ENCODE measurements at places on chromosomes 4 and X.

GRCh38 chrX:12711435-12712040 lies 79.7 kb upstream of the PRPS2 start:
- H3K27me3 ChIP-seq: no peaks in the 10 kb centered on the region
- H3K27ac ChIP-seq: no peak overlapping the region
- no peaks in the 10 kb centered on the region for H3K36me3 ChIP-seq
- ATAC-seq: no peak
- no peak overlapping the region for H3K4me3 ChIP-seq

GRCh38 chr4:25104591-25104990 lies 55.7 kb downstream of the SEPSECS start:
- H3K4me3 ChIP-seq: no peak overlapping the region
- H3K27ac ChIP-seq: no peak overlapping the region
- no peaks in the 10 kb centered on the region for H3K36me3 ChIP-seq
- peaks cover 8% of the 10 kb centered on the region for H3K27me3 ChIP-seq
- no peak for ATAC-seq
- H3K4me1 ChIP-seq: no peaks in the 10 kb centered on the region

DNA sequence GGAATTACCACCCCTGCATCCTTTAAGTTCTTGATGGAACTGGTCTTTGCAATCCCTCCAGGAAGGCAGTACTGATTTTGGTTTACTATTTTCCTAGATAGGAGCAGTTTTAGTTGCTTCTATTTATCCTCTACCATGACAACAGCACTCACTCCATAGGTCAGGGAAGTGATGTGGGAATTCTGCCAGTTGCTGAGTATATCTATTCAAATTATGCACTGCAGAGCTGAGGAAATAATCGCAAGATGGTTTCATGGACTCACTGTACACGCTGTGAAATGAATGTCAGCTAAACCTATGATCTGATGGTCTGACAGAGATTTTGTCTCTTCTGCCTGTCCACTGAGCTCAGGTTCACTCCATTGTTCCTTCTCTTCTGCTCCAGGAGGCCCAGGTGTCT lies 135.8 kb downstream of the FAAH2 start:
- no peak for ATAC-seq
- H3K27me3 ChIP-seq: no peaks in the 10 kb centered on the region
- no peaks in the 10 kb centered on the region for H3K4me1 ChIP-seq
- peaks cover 10% of the 10 kb centered on the region for H3K36me3 ChIP-seq
- no peak overlapping the region for H3K27ac ChIP-seq
- no peak overlapping the region for H3K4me3 ChIP-seq

DNA sequence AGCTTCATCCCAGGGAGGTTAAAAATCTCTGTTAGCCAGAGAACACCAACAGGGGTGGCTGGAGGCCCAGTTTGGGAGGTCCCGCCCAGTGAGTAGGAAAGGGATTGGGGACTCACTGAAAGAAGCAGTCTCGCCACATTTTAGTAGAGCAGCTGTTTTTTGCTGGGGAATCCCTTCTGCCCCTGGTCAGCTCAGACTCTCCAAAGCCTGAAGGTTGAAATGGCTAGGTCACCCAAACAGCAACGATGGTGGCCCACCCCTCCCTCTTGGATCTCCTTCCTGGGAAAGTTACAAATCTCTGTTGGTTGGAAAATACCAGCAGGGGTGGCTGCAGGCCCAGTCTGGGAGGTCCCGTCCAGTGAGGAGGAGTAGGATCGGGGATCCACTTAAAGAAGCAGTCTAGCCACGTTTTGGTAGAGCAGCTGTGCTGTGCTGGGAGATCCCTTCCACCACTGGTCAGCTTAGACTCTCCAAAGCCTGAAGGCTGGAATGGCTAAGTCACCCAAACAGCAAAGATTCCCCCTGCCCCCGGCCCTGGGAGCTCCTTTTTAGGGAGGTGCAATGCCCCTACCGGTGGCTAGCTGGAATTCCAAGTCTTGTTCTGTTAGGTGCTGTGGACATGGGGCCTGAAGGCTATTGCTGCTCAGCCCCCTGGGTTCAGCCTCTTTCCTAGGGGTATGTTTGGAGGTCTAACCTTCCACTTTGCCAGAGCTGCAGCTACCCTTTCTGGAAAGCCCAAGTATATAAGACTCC lies 40.0 kb upstream of the TEX13A start:
- no peaks in the 10 kb centered on the region for H3K27me3 ChIP-seq
- no peak overlapping the region for H3K27ac ChIP-seq
- no peak for ATAC-seq
- no peak overlapping the region for H3K4me3 ChIP-seq
- no peaks in the 10 kb centered on the region for H3K4me1 ChIP-seq

GRCh38 chr4:120491481-120491880 lies 424.8 kb upstream of the MAD2L1 start:
- H3K4me3 ChIP-seq: no peak overlapping the region
- H3K4me1 ChIP-seq: no peaks in the 10 kb centered on the region
- H3K27me3 ChIP-seq: peaks cover 5% of the 10 kb centered on the region
- no peak overlapping the region for H3K27ac ChIP-seq
- ATAC-seq: no peak

DNA sequence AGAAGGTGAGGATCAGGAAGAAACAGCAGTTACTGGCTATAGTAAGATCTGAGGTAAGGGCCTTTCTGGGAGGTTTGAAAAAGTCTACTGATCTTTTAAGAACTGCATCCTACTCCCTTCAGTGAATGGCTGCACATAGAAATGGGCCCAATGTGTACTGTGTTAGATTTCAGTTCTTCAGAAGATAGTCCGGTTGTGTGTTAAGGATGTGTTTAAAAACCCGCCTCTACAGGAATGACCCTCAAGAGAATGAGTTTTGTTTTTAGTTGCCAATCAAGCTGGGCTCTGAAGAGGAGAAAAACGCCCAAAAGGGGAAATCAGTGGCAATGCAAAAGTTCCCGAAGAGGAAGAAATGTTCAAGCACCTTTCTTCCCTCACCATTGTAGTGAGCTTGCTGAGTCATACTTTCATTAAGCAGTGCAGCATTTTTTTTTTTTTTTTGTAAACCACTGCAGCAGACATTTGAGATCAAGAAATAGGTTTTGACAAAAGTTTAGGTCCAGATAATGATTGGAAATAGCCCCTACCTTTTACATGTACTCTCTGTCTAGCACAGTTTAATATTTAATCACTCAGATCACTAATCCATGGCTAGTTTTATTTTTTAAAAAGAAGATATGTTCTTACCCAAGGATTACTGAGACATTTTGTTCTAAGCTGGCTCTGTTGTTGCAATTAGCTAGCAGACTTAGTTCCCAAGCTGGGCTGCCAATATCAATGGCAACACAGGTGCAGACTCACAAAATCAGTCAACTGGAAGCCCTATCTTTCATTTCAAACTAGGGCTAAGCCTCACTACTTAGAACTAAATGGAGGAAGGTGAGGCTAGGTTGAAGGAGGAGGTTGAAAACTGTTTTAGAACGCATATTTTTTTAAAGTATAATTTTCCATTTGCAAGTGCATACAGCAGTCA lies 7.0 kb upstream of the TRPC5OS start:
- no peak overlapping the region for H3K4me3 ChIP-seq
- no peak for ATAC-seq
- H3K4me1 ChIP-seq: no peaks in the 10 kb centered on the region
- no peak overlapping the region for H3K27ac ChIP-seq
- H3K27me3 ChIP-seq: peaks cover 8% of the 10 kb centered on the region
- H3K36me3 ChIP-seq: no peaks in the 10 kb centered on the region

GRCh38 chr4:24624381-24624780 lies 40.0 kb upstream of the DHX15 start:
- H3K27me3 ChIP-seq: peaks cover 24% of the 10 kb centered on the region
- ATAC-seq: no peak
- no peak overlapping the region for H3K27ac ChIP-seq
- H3K36me3 ChIP-seq: no peaks in the 10 kb centered on the region

GRCh38 chr4:149896432-149896831 lies 80.8 kb upstream of the IQCM start:
- H3K27ac ChIP-seq: no peak overlapping the region
- H3K4me3 ChIP-seq: no peak overlapping the region

DNA sequence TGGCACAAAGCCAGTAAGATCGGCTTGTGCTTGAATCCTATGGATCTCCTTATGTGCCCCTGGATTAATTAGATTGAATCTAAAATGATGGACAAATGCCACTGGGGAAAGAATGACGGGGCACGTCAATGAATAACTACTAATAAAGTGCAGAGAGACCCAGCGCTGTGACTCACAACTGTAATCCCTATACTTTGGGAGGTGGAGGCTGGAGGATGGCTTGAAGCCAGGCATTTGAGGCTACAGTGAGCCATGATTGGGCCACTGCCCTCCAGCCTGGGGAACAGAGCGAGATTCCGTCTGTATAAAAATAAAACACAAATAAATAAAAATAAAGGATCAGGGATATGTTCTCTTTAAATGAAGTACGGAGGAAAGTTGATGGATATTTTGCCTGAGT lies 179.4 kb downstream of the DCHS2 start:
- ATAC-seq: no peak
- no peaks in the 10 kb centered on the region for H3K4me1 ChIP-seq
- H3K27ac ChIP-seq: no peak overlapping the region
- peaks cover 8% of the 10 kb centered on the region for H3K27me3 ChIP-seq
- H3K4me3 ChIP-seq: no peak overlapping the region
- no peaks in the 10 kb centered on the region for H3K36me3 ChIP-seq

GRCh38 chr4:188434643-188435042 lies 295.4 kb downstream of the TRIML1 start:
- H3K4me3 ChIP-seq: no peak overlapping the region
- H3K27ac ChIP-seq: no peak overlapping the region
- H3K4me1 ChIP-seq: no peaks in the 10 kb centered on the region
- H3K27me3 ChIP-seq: no peaks in the 10 kb centered on the region
- no peak for ATAC-seq

GRCh38 chr4:99447079-99447478 lies 11.9 kb upstream of the ADH7 start:
- H3K36me3 ChIP-seq: no peaks in the 10 kb centered on the region
- peaks cover 6% of the 10 kb centered on the region for H3K27me3 ChIP-seq
- no peak overlapping the region for H3K4me3 ChIP-seq
- H3K4me1 ChIP-seq: no peaks in the 10 kb centered on the region

DNA sequence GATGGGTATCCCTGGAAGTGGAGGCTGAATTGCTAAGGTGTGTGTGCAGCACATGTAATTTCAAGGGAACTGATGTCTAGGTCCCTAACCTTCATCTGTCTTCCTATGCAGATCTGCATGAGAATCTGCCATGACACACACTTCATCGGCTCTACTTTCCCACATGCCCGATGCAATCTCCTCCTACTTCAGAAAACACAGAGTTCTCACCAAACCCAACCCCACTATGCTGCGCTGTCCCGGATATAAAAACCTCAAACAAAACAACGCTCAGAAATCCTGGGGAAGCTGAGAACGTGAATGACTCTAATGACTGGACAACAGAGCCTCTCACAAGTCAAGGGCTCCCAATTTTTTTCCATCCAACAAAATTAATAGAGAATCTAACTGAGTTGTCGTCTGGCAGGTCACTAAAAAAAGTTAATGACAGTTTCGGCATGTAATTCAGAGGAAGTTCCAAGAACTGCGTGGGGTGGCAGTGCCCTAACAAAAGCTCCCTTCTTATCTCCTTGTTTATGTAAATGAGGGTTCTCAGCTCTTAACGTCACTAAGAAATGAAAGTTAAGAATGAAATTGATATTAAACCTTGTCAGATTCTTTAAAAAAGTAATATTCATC lies 39.0 kb downstream of the STX18 start:
- H3K4me1 ChIP-seq: peaks cover 8% of the 10 kb centered on the region
- H3K36me3 ChIP-seq: no peaks in the 10 kb centered on the region
- H3K27me3 ChIP-seq: no peaks in the 10 kb centered on the region
- ATAC-seq: peak; percentile 99
- peak overlapping the region; percentile 35 for H3K27ac ChIP-seq

GRCh38 chr4:148779771-148780170 lies 337.6 kb upstream of the NR3C2 start:
- H3K4me3 ChIP-seq: no peak overlapping the region
- H3K36me3 ChIP-seq: no peaks in the 10 kb centered on the region
- no peak for ATAC-seq
- peaks cover 4% of the 10 kb centered on the region for H3K27me3 ChIP-seq

GRCh38 chr4:77762531-77762930 lies 56.6 kb downstream of the CNOT6L start:
- peaks cover 94% of the 10 kb centered on the region for H3K36me3 ChIP-seq
- no peak overlapping the region for H3K27ac ChIP-seq
- no peak overlapping the region for H3K4me3 ChIP-seq
- H3K27me3 ChIP-seq: no peaks in the 10 kb centered on the region
- ATAC-seq: no peak

DNA sequence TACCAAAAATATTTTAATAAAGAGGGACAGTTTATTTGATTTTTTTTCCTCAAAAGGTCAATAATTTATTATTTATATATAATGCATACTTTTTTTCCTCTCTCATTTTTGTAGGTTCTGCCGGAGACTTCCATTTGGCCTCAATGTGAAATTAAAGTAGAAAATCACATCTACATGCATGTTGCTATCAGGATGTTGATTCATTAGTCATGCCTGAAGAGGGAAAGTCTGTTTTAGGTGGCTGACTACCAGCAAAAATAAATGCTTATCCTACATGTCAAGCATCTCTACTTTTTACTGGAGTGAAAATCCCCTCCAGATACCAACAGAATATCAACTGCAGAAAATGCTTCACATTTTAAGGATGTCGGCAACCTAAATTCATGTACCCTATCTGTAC lies 41.5 kb downstream of the KIAA0232 start:
- no peaks in the 10 kb centered on the region for H3K27me3 ChIP-seq
- no peak overlapping the region for H3K27ac ChIP-seq
- no peak for ATAC-seq
- H3K36me3 ChIP-seq: peaks cover 50% of the 10 kb centered on the region

- no peaks in the 10 kb centered on the region for H3K27me3 ChIP-seq
- H3K27ac ChIP-seq: peak overlapping the region; percentile 6
- H3K36me3 ChIP-seq: no peaks in the 10 kb centered on the region
- H3K4me3 ChIP-seq: peak overlapping the region; percentile 9
These were observed 25.0 kb upstream of the RAPGEF2 start for GRCh38 chr4:159077702-159078495.

GRCh38 chr4:136935871-136936270 lies 596.4 kb downstream of the PCDH18 start:
- ATAC-seq: no peak
- H3K27me3 ChIP-seq: no peaks in the 10 kb centered on the region
- H3K27ac ChIP-seq: no peak overlapping the region
- H3K4me1 ChIP-seq: no peaks in the 10 kb centered on the region

- no peak overlapping the region for H3K27ac ChIP-seq
- H3K4me3 ChIP-seq: no peak overlapping the region
- no peaks in the 10 kb centered on the region for H3K4me1 ChIP-seq
- H3K36me3 ChIP-seq: peaks cover 70% of the 10 kb centered on the region
- H3K27me3 ChIP-seq: no peaks in the 10 kb centered on the region
- no peak for ATAC-seq
These were observed 230.8 kb downstream of the ENOX2 start for GRCh38 chrX:130672214-130672613.

GRCh38 chr4:7956270-7956808 lies 16.7 kb upstream of the AFAP1 start:
- H3K27ac ChIP-seq: no peak overlapping the region
- no peak overlapping the region for H3K4me3 ChIP-seq
- peaks cover 12% of the 10 kb centered on the region for H3K4me1 ChIP-seq
- ATAC-seq: no peak

GRCh38 chr4:73698217-73698616 lies 42.2 kb upstream of the CXCL8 start:
- H3K4me3 ChIP-seq: no peak overlapping the region
- no peak for ATAC-seq
- H3K36me3 ChIP-seq: no peaks in the 10 kb centered on the region
- H3K27me3 ChIP-seq: peaks cover 4% of the 10 kb centered on the region

- H3K4me3 ChIP-seq: peak overlapping the region; percentile 85
- no peaks in the 10 kb centered on the region for H3K36me3 ChIP-seq
- ATAC-seq: peak; percentile 92
These were observed 5.4 kb upstream of the CCDC120 start for GRCh38 chrX:49053223-49054072.
